ENCODE measurements at places on chromosomes 7 and 10. TPM values are rescaled to one million over a fixed set of nuclear protein-coding genes. Genes with fewer than 3 reads are reported as not detected.

- no peak overlapping the region for H3K4me3 ChIP-seq
- H3K27me3 ChIP-seq = no peaks in the 10 kb centered on the region
- no peaks in the 10 kb centered on the region for H3K4me1 ChIP-seq
- no peak for DNase-seq
Measured at GRCh38 chr7:93937818-93938217, 16.3 kb downstream of the GNG11 start.

DNA sequence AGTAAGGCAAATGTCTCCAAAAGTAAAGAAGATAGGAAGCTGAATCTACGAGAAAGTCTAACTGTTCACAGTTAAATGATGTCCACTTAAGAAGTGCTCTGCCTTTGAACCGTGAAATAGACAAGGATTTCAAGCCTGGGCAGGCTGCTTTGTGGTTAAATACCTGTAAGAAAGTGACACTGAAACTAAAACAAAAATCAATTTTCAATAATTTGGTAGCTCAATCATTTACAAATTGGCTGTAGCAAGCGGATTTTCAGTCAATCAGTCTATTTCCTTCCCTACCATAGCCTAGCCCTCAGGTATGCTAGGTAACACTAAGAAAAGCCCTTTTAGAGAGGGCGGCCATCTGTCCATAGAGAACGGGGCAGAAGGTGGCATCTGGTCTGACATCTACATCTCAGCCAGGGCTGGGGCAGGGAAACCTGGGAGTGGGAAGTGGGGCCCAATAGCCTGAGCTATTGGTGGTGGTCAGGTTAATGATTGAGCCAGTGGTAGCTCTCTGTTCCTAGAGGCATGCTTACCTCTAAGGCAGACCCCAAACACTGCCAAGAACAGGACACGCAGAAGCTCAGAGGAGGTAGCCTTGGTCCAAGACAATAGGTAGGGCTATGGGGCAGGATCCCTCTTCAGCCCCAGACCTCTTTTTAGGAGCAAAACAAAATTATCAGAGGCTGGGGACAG, 223.2 kb downstream of the CCSER2 start:
- no peaks in the 10 kb centered on the region for H3K4me1 ChIP-seq
- no peak overlapping the region for H3K27ac ChIP-seq
- no peak for DNase-seq
- no peak overlapping the region for H3K4me3 ChIP-seq
- H3K36me3 ChIP-seq = no peaks in the 10 kb centered on the region
- H3K27me3 ChIP-seq = peaks cover 47% of the 10 kb centered on the region

DNA sequence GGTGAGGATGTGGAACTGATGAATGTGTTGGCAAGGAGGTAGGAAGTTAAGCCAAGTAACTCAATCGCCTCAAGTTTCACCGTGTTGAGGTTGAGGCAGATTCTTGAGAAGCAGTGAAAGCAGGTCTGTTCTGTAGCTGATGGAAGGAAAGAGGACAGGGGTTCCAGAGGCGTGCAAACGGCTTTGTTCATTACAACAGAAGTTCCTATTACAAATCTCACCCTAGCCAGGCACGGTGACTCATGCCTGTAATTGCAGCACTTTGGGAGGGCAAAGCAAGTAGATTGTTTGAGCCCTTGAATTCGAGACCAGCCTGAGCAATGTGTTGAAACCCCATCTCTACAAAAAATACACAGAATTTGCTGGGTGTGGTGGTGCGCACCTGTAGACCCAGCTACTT, 36.9 kb upstream of the PTF1A start:
- H3K27me3 ChIP-seq = peaks cover 24% of the 10 kb centered on the region
- H3K36me3 ChIP-seq = no peaks in the 10 kb centered on the region
- H3K4me3 ChIP-seq = no peak overlapping the region
- no peaks in the 10 kb centered on the region for H3K4me1 ChIP-seq

- no peaks in the 10 kb centered on the region for H3K36me3 ChIP-seq
- H3K4me3 ChIP-seq = no peak overlapping the region
- DNase-seq = no peak
- H3K27ac ChIP-seq = no peak overlapping the region
Measured at GRCh38 chr7:44097064-44097932, 6.8 kb upstream of the AEBP1 start.

KCND2 gene
- polyA plus RNA-seq = 0.06 TPM

CASTOR2 gene
- not detected for polyA plus RNA-seq

- peaks cover 19% of the 10 kb centered on the region for H3K4me1 ChIP-seq
- H3K27me3 ChIP-seq = peaks cover 35% of the 10 kb centered on the region
- no peak for DNase-seq
- H3K36me3 ChIP-seq = no peaks in the 10 kb centered on the region
Measured at GRCh38 chr7:957418-958220, 3.1 kb upstream of the ADAP1 start.

TMEM213 gene
- polyA plus RNA-seq = not detected

SSMEM1 gene
- not detected for polyA plus RNA-seq

GNG11 gene
- 13.5 TPM for polyA plus RNA-seq

DNA sequence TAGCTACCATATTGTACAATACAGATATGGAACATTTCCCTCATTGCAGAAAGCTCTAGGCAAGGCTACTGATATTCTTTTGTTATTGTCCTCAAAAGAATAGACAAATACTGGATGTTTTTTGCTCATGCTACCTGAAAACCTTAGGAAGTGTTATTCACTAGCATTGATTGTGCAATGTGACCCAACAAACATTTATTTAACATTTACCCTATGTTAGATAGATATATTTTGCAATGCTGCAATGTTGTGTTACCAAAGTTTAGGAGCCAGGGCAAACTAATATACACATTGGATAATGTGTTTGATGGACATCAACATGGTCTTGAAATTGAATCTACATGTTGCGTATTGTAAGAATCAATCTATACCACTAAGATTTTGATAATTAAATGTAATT, 112.8 kb upstream of the CREB5 start:
- no peaks in the 10 kb centered on the region for H3K36me3 ChIP-seq
- no peak overlapping the region for H3K4me3 ChIP-seq
- no peaks in the 10 kb centered on the region for H3K4me1 ChIP-seq
- H3K27me3 ChIP-seq = no peaks in the 10 kb centered on the region
- DNase-seq = no peak

UNC5B gene
- 2.0 TPM for polyA plus RNA-seq

NKX1-2 gene
- polyA plus RNA-seq = 0.10 TPM

CYP26C1 gene
- polyA plus RNA-seq = not detected

DNA sequence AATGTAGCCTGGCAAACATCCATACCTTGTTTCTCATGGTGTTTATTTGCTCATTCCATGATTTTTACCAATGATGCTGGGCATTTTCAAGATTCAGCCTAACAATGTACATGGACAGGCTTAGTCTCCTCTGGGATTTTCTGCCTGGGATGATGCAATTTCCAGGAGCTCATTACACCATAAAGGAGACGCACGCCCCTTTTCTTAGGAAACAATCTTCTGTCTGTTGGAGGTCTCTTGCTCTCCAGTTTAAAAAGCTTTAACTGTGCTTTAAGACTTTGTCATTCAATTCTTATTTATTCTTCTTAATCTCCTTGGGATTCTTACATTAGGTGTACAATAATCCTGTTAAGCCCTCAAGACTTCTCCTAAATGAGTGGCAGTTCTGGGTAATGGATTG, 150.3 kb upstream of the NRP1 start:
- H3K4me1 ChIP-seq = no peaks in the 10 kb centered on the region
- no peak overlapping the region for H3K4me3 ChIP-seq
- no peak overlapping the region for H3K27ac ChIP-seq
- DNase-seq = peak; percentile 49
- no peaks in the 10 kb centered on the region for H3K27me3 ChIP-seq

- H3K27me3 ChIP-seq = no peaks in the 10 kb centered on the region
- H3K4me3 ChIP-seq = no peak overlapping the region
- no peak overlapping the region for H3K27ac ChIP-seq
- no peak for DNase-seq
Measured at GRCh38 chr10:86044029-86044428, 322.6 kb downstream of the GRID1 start.

AKR1C4 gene
- polyA plus RNA-seq = not detected

LRRC27 gene
- 4.2 TPM for polyA plus RNA-seq

VPS37D gene
- polyA plus RNA-seq = 2.4 TPM

MYPN gene
- polyA plus RNA-seq = 0.06 TPM

DNA sequence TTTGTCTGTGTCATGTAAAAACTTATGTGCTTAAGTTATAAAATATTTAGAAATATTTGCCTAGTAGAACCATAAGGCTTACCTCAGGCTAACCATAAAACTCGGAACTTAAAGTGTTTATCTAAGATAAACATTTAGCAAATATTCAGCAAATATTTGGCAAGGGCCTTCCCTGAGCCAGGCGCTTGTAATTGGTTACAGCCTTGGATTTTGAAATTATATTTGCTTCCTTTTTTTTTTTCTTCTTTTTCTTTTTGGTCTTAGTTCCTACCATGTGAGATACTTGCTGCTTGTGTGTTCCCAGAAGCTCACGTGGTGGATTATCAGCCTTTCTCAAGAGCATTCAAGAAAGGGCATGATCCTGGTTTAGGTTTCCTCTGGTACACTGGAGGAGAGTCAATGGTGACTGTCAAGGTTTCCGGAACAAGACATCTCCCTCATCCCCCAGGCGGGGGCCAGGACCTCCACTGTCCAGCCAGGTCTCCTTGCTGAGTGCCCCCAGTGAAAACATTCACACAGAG, 5.2 kb upstream of the BRI3 start:
- DNase-seq = peak; percentile 73
- no peaks in the 10 kb centered on the region for H3K36me3 ChIP-seq
- no peaks in the 10 kb centered on the region for H3K27me3 ChIP-seq
- H3K4me3 ChIP-seq = no peak overlapping the region

DCLRE1A gene
- 3.7 TPM for polyA plus RNA-seq

DNA sequence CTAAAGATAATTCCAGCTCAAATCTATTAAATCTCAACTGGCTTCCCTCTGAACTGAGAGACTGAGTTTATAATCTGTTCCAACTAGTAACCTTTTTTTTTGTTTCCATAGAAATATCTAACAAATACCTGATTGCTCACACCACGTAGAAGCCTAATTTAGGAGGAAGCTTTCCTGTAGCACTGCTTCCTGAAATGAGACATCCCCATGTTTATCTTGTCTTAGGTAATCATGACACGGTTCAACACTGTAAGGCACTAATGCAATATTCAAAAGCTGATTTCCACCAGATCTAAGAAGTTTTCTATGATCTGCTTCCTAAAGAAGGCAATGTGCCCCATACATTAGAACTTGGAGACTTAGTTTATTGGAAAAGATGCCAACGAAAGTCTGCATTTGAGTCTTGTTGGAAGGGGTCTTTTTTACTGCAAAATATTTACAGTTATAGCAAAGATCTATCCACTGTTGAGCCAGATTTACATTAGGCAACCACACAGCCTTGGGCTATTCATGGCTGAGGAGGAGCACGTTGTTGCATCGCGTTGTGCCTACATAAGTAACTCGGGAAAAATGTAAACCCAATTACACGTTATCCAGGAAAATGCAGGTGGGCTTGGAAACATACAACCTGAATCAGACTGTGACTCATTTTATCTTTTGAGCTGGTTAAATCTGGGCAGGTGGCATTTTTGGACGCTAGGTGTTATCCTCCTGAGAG, 66.3 kb downstream of the VIPR2 start:
- DNase-seq = no peak
- no peaks in the 10 kb centered on the region for H3K27me3 ChIP-seq
- no peak overlapping the region for H3K27ac ChIP-seq
- no peaks in the 10 kb centered on the region for H3K4me1 ChIP-seq
- H3K4me3 ChIP-seq = no peak overlapping the region

LLCFC1 gene
- not detected for polyA plus RNA-seq

CRPPA gene
- 0.28 TPM for polyA plus RNA-seq

PRSS1 gene
- 233 TPM for polyA plus RNA-seq

GRCh38 chr10:124886195-124886594, 55.7 kb upstream of the ZRANB1 start:
- peaks cover 6% of the 10 kb centered on the region for H3K4me1 ChIP-seq
- peak; percentile 87 for DNase-seq
- H3K27me3 ChIP-seq = no peaks in the 10 kb centered on the region
- no peaks in the 10 kb centered on the region for H3K36me3 ChIP-seq
- no peak overlapping the region for H3K4me3 ChIP-seq

GRCh38 chr10:124727361-124727960, 16.7 kb downstream of the FAM53B start:
- DNase-seq = peak; percentile 59
- H3K4me1 ChIP-seq = peaks cover 54% of the 10 kb centered on the region
- no peaks in the 10 kb centered on the region for H3K27me3 ChIP-seq

C10orf90 gene
- not detected for polyA plus RNA-seq

GRCh38 chr7:81248420-81248819, 329.6 kb upstream of the SEMA3C start:
- no peaks in the 10 kb centered on the region for H3K4me1 ChIP-seq
- H3K27ac ChIP-seq = no peak overlapping the region
- no peaks in the 10 kb centered on the region for H3K36me3 ChIP-seq

DNA sequence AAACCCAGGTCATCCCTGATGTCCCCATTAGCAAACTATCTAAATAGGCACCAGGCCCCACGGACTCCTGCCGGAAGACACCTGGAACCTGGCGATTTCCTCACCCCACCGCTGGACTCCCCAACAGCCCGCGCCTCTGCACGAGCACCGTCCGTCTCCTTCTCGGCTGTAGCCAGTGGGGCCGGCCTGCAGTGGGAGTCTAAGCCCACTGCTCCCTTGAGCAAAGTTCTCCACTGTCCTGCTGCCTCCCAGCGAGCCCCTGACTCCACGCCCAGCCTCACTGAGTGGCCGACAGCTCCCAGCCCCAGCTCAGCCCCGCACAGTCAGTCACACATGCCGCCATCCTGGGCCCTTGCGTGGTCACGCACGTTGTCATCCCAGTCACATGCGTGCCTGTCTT, 211.3 kb upstream of the PPP2R2D start:
- no peak for DNase-seq
- H3K36me3 ChIP-seq = no peaks in the 10 kb centered on the region
- no peak overlapping the region for H3K27ac ChIP-seq
- no peak overlapping the region for H3K4me3 ChIP-seq

- H3K27me3 ChIP-seq = no peaks in the 10 kb centered on the region
- DNase-seq = no peak
- H3K4me1 ChIP-seq = no peaks in the 10 kb centered on the region
- H3K27ac ChIP-seq = no peak overlapping the region
Measured at GRCh38 chr7:134946260-134946659, 40.0 kb upstream of the AGBL3 start.

GRCh38 chr10:421170-421569, 268.3 kb downstream of the DIP2C start:
- H3K36me3 ChIP-seq = peaks cover 55% of the 10 kb centered on the region
- H3K27ac ChIP-seq = no peak overlapping the region
- H3K4me3 ChIP-seq = no peak overlapping the region
- DNase-seq = no peak
- H3K27me3 ChIP-seq = no peaks in the 10 kb centered on the region
- no peaks in the 10 kb centered on the region for H3K4me1 ChIP-seq

GRCh38 chr10:78433076-78433595, 399.5 kb downstream of the RPS24 start:
- H3K4me1 ChIP-seq = peaks cover 4% of the 10 kb centered on the region
- no peak overlapping the region for H3K4me3 ChIP-seq
- DNase-seq = no peak

GRCh38 chr10:62005281-62005680, 103.8 kb downstream of the ARID5B start:
- peaks cover 31% of the 10 kb centered on the region for H3K4me1 ChIP-seq
- H3K27me3 ChIP-seq = no peaks in the 10 kb centered on the region
- DNase-seq = no peak
- H3K36me3 ChIP-seq = peaks cover 9% of the 10 kb centered on the region
- H3K4me3 ChIP-seq = no peak overlapping the region

- H3K4me3 ChIP-seq = no peak overlapping the region
- no peaks in the 10 kb centered on the region for H3K36me3 ChIP-seq
- no peaks in the 10 kb centered on the region for H3K4me1 ChIP-seq
- H3K27me3 ChIP-seq = no peaks in the 10 kb centered on the region
- DNase-seq = no peak
Measured at GRCh38 chr7:148050492-148051158, 539.9 kb upstream of the C7orf33 start.

GRCh38 chr10:125843603-125844329, 20.4 kb downstream of the BCCIP start:
- H3K4me1 ChIP-seq = no peaks in the 10 kb centered on the region
- DNase-seq = no peak
- H3K4me3 ChIP-seq = no peak overlapping the region
- no peak overlapping the region for H3K27ac ChIP-seq

OR2A7 gene
- polyA plus RNA-seq = 0.44 TPM

Measured in stomach (tissue), 19 donors.